ENCODE measurements at places on chromosomes 5 and 9. TPM values are rescaled to one million over a fixed set of nuclear protein-coding genes. Genes with fewer than 3 reads are reported as not detected.
A peak's percentile ranks its signal among the peaks of the same experiment; 100 is the strongest.

- DNase-seq, result peak; percentile 80
Measured at GRCh38 chr5:160133071-160133917, 14.0 kb upstream of the PWWP2A start.

DNA sequence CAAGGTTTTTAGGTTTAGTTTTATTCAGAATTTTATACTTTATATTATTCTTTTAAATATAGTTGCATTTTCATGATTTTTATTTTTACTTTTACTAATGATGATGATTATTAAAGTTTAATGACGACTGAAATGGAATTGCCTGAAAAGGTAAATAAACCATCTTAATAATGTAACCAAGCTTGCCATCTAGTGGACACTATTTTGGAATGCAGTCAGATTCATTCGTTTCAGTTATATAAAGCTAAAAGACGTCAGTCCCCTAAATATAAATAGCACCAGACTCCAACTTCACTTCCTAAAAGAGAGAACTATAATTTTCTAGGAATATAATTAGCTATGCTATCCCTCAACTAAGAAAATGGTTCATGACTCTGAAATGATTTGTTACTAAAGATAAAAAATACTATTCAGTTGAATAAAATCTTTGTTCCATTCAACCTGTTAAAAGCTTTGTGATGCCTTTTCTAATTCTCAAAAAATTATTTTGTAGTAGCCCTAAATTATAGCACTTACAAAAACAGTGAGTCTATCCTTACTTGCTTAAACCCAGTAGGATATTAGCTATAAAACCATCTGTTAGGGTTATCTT lies 19.9 kb downstream of the ABITRAM start:
- peak; percentile 68 for DNase-seq

- no peak for DNase-seq
Measured at GRCh38 chr9:86796666-86797065, 150.6 kb downstream of the GAS1 start.

GRCh38 chr9:77673941-77674791 lies 26.0 kb upstream of the GNA14 start:
- no peak for DNase-seq

- DNase-seq, result no peak
Measured at GRCh38 chr5:18018472-18018871, 384.2 kb downstream of the TAF11L14 start.

- no peak for DNase-seq
Measured at GRCh38 chr9:38281917-38282316, 110.6 kb upstream of the ALDH1B1 start.

GRCh38 chr5:122749886-122750285 lies 25.0 kb upstream of the SNX2 start:
- DNase-seq, result no peak

GRCh38 chr9:117835798-117836197 lies 131.6 kb downstream of the TLR4 start:
- no peak for DNase-seq

GRCh38 chr9:112665347-112665746 lies 52.6 kb downstream of the INIP start:
- peak; percentile 45 for DNase-seq

DNA sequence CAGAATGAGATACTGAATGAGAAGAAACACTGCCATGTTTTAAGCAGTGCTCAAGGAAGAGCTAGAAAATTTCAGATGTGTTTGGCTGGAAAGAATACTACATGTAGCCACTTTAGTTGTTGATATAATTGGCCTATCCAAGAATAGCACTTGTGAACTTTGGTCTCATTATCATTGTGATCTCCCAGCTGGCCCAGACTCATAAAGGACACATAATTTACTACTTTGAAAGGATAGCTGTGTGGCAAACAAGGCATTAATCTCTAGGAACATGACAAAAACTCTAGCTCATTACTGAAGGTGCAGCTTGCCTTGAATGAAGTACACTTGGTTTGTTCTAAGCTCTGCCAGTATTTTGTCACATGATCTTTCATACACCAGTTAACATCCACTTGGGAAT lies 356.3 kb downstream of the CSNK1G3 start:
- no peak for DNase-seq

GRCh38 chr9:127684576-127684975 lies 22.2 kb upstream of the CFAP157 start:
- DNase-seq, result peak; percentile 85

DNA sequence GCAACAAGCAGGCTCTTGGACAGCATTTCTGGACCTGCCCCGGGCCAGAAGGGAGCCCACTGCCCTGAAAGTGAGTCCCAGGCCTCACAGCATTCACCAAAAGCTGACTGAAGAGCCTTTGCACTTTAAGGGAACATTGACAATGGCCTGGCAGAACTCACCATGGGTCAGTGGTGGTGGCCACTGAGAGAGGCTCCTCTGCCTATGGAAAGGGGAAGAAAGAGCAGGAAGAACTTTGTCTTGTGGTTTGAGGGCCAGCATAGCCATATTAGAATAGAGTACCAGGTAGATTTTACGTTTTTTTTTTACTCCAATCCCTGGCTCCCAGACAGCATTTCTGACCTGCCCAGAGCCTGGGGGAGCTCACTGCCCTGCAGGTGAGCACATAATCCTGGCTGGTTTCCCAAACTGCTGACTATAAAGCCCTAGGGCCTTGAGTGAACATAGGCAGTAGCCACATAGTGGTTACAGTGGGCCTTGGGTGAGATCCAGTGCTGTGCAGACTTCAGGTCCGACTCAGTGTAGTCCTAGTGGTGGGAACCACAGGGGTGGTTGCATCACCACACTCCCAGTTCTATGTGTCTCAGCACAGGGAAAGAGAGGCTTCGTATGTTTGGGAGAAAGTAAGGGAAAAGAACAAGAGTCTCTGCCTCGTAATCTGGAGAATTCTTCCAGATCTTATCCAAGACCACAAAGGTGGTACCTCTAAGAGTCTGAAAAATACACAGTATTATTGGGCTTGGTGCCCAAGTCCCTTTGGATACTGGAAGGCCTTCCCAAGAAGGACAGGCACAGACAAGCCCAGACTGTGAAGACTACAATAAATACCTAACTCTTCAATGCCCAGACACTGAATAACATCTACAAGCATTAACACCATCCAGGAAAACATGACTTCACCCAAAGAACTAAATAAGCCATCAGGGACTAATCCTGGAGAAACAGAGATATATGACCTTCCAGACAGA lies 89.5 kb downstream of the TSSK1B start:
- peak; percentile 38 for DNase-seq

- DNase-seq, result peak; percentile 37
Measured at GRCh38 chr9:16753256-16753655, 117.2 kb downstream of the BNC2 start.

GRCh38 chr9:93256878-93257807 lies 73.2 kb downstream of the WNK2 start:
- DNase-seq, result no peak

DNA sequence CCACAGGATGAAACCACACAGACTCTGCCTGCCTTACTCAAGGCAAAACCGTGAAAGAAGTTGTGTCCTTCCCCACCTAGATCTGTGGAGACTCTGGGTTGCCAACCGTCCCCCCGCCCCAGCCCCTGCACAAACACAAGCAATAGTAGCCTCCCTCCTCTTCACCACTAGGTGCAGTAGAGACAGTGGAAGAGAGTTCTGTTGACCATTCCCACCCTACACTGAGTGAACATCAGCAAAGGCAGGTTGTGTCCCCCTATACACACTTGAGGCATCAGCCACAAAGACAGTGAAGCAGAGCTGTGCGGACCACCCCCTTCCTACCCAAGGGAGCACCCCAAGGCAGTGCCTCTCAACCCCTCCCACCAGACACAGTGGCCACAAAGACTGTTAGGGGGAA lies 223.7 kb upstream of the NFIL3 start:
- no peak for DNase-seq

DNA sequence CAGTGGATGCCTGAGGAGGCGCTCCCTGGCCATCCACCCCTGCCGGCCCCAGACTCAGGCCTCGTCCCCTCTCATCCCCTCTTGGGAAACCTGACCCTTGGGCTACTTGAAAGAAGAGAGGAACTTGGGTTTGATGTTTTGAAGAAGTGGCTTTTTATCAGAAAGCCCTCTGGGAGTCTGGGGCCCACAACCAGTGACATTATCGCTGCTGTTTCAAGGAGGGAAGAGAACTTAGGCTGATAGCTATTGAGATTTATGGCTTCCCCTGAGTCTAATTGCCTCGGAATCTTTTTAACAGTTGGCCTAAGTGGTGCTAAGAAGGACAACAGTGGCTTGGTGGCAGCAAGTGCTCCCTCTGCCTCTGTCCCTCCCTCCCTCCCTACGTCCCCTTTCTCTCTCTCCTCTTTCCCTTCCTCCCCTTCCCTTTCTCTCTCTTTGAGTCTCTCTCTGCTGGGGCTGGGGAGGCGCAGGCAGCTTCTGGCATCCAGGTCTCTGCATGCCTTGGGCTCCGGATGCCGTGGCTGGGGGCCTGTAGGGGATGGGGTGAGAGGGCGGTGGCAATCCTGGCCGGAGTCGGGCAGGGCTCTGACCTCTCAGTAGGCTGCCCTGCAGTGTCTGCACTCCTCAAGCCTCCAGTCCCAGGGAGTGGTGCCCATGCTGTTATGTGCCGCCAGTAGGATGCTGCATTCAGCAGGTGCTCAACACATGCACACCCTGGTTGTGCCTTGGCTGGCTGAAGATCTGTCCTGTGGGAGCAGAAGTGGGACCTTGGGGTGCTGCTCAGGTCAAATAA lies 49.6 kb upstream of the RXRA start:
- no peak for DNase-seq

The NCS1 gene
- 33.0 TPM for total RNA-seq

The GKAP1 gene
- not detected for total RNA-seq

The MARVELD2 gene
- 5.5 TPM for total RNA-seq

The MYMK gene
- total RNA-seq, result not detected

The SPINK4 gene
- total RNA-seq, result not detected

The FOXD4 gene
- total RNA-seq, result not detected

The IFNE gene
- 1.8 TPM for total RNA-seq

The GOLM1 gene
- total RNA-seq, result 48.2 TPM

The FCN2 gene
- total RNA-seq, result not detected
